MM.1S (cell line): ENCODE measurements at places on chromosomes 12 and 14.

DNA sequence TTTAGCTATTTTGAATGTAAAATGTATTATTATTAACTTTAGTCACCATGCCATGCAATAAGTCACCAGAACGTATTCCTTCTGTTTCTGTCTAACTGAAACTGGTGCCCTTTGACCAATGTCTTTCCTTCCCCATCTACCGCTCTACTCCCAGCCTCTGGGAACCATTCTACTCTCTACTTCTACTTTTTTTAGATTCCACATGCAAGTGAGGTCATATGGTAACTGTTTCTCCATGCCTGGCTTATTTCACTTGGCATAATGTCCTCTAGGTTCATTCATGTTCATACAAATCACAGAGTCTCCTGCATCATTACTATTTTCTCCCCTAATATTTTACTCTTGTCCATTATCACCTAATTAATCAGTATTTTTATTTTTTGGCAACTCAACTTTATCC, 160.1 kb downstream of the TMX1 start:
- no peak for DNase-seq

GRCh38 chr14:105187935-105188524, 6.9 kb upstream of the NUDT14 start:
- DNase-seq, result no peak

- DNase-seq, result no peak
Measured at GRCh38 chr12:105581420-105581819, 250.9 kb downstream of the C12orf75 start.

- no peak for DNase-seq
Measured at GRCh38 chr14:63203618-63204406, 431 bp upstream of the RHOJ start.

DNA sequence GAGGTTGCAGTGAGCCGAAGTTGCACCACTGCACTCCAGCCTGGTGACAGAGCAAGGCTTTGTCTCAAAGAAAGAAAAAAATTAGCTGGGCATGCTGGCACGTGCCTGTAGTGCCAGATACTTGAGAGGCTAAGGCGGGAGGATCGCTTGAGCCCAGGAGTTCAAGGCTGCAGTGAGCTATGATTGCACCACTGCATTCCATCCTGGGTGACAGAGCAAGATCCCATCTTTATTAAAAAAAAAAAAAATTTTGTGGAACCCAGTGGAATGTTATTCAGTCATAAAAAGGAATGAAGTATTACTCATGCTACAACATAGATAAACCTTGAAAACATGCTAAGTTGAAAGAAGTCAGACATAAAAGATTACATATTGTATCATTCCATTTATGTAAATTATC, 8.3 kb upstream of the ERBB3 start:
- no peak for DNase-seq

DNA sequence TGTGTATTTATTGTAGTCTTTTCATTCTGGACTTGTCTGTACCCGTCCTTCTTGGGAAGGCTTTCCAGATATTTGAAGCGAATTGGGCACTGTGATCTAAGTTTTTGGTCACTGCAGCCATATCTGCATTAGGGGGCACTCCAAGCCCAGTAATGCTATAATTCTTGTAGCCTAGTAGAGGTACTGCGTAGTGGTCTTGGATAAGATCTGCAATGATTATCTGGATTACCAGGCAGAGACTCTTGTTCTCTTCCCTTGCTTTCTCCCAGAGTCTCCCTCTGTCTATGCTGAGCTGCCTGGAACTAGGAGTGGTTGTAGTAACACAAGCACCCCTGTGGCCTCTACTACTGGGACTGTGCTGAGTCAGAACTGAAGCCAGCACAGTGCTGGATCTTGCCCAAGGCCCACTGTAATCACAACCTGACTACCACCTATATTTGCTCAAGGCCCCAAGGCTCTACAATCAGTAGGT, 30.0 kb downstream of the SLC38A2 start:
- no peak for DNase-seq

DNA sequence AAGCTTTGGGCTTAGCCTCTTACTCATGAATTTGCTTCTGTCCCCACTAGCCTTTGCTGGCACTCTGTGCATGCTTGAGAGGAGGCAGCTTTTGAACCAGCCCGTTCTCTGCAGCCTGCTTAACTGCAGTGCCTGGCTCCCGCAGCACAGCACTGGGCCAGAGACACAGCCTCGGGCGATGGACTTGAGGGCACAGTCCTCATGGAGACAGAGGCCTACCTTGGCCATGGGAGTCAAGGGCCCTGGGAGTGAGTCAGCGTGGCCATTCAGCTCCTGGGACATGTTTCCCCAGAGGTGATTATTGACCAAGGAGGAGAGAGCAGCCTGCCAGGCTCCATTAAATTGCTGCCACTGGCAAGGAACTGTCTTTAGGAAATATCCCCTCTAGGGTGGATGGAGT, 93.5 kb downstream of the SMOC1 start:
- no peak for DNase-seq

GRCh38 chr12:96880220-96880619, 26.8 kb upstream of the NEDD1 start:
- DNase-seq, result no peak

DNA sequence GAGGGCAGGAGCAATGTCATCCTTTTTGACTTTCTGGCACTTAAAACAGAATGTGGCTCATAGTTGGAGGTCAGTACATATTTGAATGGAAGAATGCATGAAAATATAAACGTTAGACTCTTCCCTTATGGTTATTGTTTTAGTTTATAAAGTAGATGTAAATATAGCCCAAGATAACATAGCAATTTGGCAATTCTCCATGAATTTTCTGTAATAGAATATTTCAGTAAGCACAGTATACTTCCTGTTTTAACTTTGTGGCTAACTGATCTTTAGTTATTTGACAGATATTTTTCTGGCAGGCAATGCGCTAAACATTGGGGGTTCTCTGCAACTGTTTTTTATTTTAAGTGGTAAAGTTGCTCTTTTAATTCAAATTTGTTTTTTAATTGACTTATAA, 763.0 kb downstream of the NRXN3 start:
- DNase-seq, result no peak

DNA sequence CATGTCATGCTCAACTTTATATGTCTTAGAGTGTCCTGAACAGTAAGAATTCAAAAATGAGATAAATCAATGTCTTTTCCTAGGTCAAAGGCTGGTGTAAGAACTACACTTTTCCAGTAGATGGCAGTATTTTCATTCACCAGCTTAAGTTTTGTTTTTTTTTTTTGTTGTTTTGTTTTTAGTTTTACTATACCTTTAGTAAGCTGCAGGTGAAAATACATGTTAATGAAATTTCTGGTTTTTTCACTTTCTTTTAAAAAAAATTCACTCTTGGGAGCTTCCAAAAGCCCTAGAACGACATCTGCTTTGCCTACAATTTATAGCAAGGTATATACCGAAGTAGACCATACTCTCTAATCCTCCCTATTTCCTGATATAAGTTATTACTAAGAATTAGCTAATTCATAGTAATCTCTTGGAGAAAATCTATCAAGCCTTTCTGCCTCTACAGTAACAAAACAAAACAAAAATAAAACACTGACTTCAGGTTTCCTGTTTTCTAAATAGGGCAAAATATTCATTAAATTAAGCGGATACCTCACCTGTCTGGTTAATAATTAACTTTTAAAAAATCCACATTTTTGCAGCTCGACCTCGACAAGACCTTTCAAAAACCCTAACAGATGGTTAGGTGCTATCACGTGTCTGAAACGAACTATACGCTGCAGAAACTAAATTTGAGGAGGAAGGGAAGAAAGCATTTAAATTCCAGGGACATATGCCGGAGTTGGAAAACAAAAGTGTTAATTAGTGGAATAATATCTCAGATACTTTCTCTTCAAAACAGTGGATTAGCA, 2.7 kb upstream of the SAMD4A start:
- peak; percentile 31 for DNase-seq

DNA sequence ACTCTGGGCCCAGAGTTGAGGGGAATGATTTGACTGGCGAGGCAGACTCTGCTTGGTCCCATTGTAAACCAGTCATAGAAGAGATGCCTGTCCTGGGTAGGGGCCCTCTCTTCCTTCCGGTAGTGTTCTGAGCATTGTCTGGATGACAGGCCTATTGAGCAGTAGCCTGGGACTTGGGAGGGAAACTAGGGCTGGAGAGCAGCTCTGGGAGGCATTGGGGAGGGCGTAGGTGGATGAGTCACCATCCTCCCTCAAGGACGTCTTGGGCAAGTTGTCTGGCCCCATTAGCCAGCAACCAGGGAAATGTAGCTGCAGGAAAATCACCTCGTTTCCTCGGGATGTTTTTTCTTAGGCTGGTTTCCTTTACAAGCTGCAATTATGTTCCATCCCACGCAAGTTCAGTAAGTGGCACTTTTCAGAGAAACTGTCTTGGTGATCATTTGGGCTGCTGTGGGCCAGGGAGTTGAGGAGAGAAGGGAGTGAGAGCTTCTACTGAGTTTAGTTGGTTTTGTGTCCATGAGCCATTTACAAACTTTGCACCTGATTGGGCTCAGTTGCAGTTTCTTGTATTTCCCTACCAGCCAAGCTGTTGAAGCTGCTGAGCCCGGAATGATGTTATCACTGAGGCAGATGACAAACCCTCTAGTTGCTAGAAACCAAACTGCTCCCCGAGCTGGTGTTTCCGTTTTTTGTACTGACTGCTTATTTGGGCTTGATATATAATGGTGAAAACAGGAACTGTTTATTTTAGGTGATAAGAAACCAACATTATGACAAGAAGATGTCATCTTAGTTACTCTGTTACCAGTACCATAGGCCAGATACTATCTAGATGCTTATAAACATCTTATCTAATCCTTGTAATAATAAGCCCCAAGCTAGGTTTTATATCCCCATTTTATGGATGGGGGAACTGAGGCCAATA, 147.6 kb downstream of the CHST11 start:
- no peak for DNase-seq

DNA sequence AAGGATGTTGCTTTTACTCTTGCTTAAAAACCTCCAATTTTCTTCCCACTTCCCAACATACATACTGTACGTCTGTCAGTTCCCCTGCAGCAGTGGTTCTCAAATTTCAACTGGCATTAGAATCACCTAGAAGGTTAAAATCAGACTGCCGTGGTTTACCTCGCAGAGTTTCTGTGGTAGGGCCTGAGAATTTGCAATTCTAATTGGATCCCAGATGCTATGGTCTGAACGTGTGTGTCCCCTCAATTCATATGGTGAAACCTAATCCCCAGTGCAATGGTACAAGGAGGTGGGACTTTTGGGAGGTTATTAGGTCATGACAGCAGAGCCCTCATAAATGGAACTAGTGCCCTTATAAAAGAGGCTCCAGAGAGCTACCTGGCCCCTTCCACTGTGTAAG, 226.9 kb downstream of the CRADD start:
- peak; percentile 33 for DNase-seq

GRCh38 chr14:64717870-64718269, 13.6 kb downstream of the PLEKHG3 start:
- DNase-seq, result no peak

DNA sequence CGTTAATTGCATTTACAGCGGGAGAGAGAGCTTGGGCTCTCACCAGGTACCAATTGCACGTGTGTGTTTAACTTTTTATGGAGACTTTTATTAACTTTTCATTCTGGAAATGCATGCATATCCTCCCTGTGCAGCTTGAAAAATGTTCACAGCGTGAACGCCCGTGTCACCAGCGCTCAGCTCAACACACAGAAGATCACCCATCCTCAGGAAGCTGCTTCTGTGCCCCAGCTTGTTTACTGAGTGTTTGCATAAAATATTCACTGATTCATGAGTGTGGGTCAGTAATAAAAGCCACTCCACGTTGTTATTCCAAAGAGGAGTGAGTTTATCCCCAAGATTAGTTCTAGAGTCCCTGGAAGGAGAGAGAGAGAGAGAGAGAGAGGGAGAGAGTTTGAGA, 75.5 kb upstream of the FZD10 start:
- DNase-seq, result no peak

GRCh38 chr12:121224591-121224990, 14.7 kb downstream of the P2RX4 start:
- DNase-seq, result no peak

DNA sequence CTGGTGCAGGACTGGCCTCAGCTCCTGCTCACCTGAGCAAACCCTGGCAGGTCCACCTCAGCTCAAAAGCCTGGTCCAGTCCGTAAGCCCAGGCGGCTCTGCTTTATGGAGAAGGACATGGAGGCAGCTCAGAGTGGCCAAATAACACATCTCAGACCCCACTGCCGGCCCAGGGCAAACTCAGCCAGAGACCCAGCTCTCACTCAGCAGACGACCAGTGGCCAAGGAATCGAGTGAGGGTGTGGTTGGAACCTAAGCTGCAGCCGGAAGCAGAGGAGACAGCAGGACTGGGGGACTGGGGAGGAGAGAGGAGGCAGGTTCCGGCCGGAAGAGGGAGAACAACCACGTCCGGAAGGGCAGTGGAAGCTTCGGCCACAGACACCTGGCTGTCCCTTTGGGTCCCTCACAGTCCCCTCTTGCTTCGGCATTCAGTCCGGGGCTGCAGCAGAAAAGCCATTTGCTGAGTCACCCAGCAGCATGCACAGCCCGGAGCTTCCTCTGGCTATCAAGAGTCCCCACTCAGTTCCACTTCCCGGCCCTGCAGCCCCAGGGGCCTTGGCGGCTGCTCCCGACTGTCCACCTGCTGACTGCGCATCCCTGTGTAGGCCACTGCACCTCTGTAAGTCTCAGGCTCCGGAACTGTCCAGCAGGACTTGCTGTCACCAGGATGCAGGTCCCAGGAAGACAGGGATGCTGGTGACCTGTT, 104.0 kb downstream of the CALM1 start:
- no peak for DNase-seq

DNA sequence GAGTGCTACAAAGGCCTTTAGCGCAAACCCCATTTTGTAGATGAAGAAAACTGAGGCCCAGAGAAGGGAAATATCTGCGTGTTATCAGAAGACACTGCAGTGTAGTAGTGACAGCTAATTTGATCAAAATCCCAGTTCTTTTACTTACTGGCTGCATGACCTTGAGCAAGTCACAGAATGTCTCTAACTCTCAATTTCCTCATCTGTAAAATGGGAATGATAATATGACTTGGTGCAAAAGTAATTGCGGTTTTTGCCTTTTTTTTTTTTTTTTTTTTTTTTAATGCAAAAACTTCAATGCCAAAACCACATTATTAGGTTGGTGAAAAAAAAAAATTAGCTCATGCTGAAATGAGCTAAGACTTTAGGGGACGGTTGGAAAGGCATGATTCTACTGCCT, 69.7 kb downstream of the C12orf75 start:
- DNase-seq, result no peak

- DNase-seq, result no peak
Measured at GRCh38 chr14:83558946-83559345, 1971.0 kb upstream of the FLRT2 start.

GRCh38 chr14:57060276-57060955, 208.3 kb downstream of the EXOC5 start:
- peak; percentile 83 for DNase-seq

DNA sequence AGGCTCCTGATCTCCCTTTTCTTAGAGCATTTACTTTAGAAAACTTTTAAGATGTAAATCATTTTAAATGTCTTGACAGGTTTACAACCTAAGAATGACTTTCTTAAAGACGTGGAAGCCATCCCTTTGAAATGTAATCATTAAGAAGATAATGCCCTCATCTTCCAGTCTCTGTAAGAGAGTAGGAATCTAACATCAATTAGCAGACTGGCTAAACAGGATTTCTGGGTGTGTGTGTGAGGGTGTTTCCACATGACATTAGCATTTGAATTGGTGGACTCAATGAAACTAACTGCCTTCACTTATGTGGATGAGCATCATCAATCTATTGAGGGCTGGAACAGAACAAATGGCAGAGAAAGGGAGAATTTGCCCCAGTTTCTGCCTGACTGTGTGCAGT, 329.5 kb downstream of the RPL10L start:
- DNase-seq, result no peak
